Right lobe of liver (tissue), 6 donors: ENCODE measurements at places on chromosomes 1 and 21. TPM values are rescaled to one million over a fixed set of nuclear protein-coding genes. Genes with fewer than 3 reads are reported as not detected.

- no peak for DNase-seq
Observed at GRCh38 chr1:246680190-246680589, 44.0 kb upstream of the SCCPDH start.

GRCh38 chr1:219837274-219837993, 90.9 kb downstream of the SLC30A10 start:
- DNase-seq: no peak

GRCh38 chr1:182279302-182279701, 112.3 kb downstream of the GLUL start:
- no peak for DNase-seq

GRCh38 chr1:93275634-93276295, 69.9 kb upstream of the DR1 start:
- no peak for DNase-seq

- DNase-seq: no peak
Observed at GRCh38 chr21:17613242-17613676, 558 bp upstream of the BTG3 start.

- DNase-seq: no peak
Observed at GRCh38 chr1:1337793-1338147, 6.7 kb downstream of the TAS1R3 start.

- no peak for DNase-seq
Observed at GRCh38 chr1:182248721-182249120, 142.9 kb downstream of the GLUL start.

DNA sequence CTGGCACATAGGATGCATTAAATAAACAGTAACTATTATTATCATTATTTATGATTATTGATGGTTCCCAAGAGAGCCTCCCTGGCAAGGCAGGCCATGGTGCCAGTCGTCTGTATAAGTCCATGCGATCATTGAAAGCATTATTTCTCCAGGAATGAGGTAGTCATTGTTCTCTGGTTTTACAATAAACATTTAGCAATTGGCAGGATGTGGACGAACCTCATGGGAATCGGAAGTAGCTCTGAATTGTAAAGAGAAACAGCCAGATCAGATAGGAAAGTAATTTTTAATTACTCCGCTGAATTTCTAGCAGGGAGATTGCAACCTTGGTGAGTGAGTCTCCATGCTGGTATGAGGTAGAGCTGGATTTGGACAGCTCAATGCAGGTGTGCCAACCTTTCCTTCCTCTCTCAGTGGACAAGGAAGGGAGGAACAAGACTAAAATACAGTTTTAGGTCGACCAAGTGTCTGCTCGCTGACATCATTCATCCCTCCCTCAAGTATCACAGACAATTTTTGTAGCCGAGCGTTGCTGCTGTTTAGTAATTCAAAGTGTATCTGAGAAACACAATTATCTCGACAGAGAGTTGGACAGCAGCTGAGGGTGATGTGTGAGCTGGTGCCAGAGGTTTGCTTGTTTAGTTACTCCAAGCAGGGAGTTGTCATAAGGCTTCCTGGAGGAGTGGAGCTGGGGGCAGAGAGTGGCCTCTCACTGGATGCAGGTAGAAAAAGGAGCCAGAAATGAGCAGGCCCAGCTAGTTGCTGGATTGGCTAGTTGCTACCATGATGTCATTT, 250.8 kb downstream of the KCNJ6 start:
- DNase-seq: no peak

- DNase-seq: no peak
Observed at GRCh38 chr1:92066321-92066720, 8.9 kb downstream of the SETSIP start.

DNA sequence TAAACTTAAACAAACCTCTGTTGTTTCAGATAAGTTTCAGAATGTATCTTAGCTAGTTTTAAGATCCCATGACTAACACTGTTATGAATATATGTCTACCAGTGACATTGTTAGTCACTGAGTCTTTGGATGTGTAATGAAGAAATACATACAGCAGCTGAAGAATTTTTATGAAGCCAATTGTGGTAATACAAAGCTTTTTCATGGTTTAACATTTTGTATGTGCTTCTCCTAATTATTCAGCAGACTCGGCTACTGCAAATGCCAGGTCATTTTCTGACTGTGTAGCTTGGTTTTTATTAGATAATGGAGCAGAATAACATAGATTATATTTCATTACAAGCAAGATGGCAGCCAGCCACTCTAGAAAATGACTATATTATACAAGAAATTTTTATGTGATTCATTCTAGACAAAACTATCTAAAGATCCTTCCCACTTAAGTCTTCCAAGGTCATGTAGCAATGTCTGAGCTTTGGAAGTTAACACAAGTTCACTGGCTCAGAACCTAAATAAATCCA, 147.8 kb downstream of the TNFSF18 start:
- DNase-seq: no peak

DNA sequence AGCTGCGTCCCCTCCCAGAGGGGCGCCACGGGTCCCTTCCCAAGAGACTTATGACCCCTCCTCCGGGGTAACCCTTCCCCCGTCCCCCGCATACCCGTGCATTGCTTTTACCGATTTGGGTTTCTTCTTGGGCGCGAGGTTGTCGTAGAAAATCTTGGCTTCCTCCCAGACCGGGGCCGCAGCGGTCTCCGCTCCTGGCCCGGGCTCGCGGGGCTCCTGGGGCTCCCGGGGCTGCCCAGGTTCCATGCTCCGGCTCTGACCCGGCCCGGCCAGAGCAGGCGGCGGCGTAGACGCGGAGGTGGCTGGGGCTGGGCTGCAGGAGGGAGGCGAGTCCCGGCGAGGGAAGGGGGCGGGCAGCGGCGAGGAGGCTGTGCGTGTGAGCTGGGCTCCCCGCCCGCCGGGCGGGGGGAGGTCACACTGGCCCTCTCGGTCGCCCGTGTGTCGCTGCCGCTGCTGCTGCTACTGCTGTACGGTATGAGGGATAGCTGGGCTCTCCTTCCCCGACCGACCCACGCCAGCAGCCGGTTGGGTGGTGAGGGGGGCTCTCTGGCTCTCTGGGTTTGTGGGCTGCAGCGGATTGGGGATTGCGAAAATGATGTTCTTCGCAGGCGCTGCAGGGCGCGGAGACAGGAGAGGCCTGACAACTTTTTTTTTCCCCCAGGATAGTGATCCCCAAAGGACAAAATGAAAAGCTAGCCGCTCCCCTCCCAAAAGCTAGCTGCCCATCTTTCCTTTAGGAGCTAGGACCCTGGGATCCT, at the start of gene NT5C1A:
NT5C1A (minus strand) TSS at position 315 of the 758 bp plus-strand sequence; CDS start at position 246, 69 bp downstream.
- no peak for DNase-seq

- no peak for DNase-seq
Observed at GRCh38 chr1:15680561-15681348, 3.4 kb upstream of the PLEKHM2 start.

DNA sequence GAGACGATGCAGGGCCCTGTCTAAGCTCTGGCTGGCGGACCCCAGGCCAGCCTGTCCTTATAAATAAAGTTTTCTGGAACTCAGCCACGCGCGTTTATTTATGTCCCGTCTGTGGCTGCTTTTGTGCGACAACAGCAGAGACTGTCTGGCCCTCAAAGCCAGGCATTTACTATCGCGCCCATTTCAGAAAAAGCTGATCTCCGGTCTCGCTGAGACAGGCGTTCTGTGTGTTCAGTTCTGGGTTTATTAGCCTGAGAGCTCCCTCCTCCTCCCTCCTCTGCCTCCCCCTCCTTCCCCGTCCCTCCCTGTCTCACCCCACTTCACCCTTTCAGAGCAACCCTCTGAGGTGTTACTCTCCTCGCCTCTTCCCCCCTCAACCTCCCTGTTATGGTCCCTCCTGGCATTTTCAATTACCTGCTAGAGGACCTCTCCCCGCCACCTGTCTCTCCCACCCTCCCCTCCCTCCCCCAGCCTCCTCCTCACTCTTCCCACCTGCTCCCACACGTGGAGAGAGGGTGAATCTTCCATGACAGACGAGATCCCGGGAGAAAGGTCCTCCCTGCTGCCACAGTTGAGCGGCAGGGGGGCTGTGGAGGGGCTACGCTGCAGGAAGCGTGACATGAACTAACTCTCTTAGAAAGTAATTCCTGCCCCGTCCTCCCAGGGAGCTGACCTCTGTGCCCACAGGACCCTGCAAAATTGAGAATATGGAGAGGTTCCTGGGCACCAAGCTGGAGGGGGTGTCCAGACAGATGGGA, 59.9 kb downstream of the SPSB1 start:
- DNase-seq: no peak

- DNase-seq: peak; percentile 81
Observed at GRCh38 chr1:37486680-37487618, 12.6 kb downstream of the ZC3H12A start.

GRCh38 chr1:87278825-87279535, 49.7 kb upstream of the LMO4 start:
- DNase-seq: no peak

DNA sequence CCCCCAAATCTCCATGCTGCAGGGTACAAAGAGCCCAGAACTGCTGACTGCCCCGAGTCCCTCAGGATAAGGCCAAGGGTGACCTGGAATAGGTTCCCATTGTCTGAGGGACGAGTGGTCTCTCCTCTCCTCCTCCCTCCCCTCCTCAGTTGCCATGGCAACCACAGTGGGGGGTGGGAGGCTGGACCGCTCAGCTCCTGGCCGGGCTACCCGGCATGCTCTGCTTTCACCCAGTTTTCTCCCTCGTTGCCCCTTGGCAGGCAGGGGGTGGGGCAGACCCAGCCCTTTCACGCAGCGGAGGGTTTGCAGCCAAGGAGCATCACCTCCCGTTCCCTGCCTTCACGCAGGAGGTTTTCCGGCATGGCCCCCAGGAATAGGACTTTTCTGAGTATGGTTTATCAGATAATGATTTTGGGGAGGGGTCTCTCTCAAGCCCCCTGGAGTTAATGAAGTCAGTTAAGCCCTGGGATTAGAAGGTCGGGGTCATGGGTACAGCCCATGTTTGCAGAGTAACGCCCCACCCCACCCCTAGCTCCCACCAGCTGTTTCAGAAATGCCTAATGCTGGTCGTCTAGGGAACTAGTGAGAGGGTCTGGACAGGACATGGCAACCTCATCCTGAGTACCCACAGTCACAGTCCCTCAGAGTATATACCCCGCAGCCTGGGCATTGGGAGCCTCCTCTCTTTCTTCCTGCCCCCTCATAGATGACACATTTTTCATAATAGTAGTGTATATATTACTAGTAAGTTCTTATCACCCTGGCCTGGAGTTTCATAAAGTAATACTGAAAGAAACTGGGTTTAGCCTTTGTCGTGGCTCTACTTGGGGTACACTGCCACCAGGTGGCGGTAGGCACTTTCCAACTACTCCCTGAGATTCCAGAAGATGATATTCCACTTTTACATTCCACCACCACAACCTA, 20.7 kb downstream of the C1QB start:
- DNase-seq: no peak

DNA sequence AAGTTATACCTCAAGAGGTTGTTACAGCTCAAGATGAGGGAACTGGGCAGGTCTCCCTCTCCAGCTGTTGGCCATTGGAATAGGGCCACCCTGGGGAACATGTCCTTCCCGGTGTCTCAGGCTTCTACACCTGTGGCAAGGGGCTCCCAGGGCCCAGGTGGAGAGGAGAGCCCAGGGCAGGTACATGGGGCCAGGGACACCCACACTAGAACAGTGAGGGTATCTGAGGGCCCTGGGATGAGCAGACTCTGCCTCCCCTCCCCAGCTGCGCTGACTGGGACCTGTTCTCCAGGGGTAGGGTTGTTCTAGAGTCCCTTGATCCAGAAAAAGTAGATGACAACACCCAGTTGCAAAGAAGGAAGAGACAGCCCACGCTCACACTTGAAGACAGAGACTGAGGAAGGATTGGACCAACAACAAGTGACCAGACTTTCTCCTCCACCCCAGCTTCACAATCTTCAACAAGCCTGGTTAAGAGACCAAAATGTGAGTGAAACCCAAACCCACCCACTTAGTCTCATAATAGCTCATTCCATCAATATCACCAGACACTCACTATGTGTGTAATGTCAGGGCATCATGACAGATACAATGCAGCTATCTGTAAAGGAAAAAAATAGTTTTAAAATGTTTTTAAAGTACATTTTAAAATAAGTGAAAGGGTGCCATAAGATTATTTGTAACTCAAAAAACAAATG, 439.3 kb downstream of the NPHP4 start:
- DNase-seq: no peak

DNA sequence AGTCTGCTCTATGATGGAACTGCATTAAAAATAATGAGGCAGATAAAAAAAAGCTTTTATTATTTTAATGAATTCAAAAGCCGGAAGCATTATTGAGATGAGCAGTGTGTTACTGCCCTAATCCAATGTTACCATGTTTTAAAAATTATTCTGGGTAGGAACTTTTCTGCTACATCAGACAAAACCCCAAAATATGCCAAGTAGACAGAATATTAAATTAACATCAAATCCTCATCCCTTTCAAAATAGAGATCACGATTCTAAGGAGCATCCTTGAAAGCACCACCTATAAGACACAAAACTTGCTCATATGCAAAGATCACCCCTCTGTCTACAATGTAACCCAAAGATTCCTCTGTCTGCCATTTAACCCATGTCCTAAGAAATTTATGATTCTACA, 357.5 kb downstream of the SMYD3 start:
- DNase-seq: no peak

GRCh38 chr1:22326372-22326915, 125.2 kb upstream of the ZBTB40 start:
- no peak for DNase-seq

DNA sequence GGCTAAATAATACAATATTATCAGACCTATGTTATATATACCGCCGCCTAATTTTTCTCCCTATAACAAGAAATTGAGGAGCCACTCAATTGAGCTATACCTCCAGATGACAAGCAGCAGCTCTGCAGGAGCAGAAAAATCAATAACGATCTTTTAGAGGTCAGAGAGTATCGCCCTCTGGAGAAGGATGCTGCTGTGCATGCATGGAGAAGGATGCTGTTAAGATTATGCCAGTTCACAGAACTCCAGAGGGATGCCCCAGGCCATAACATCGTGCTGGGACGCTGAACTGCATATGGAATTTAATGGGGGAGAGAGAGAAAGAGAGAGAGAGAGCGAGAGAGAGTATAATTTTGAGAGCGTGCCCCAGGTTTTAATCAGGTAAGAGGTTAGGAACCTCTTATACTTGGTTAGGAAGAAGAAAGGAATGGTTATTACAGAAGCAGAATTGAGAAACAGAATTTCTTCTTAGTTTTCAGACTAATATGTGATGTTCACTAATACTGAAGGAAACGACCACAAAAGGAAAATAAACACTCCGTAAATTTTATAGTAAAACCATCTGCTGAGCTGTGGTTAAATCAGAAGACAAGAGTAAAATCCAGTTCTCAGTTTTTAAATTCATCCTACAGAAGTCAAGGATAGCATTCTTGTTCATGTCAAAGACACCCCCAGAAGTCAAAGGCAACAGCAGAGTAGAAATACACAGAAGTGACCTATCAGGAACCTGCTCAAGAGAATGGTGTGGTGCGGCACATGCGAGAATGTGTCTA, 111.1 kb downstream of the SMYD2 start:
- no peak for DNase-seq

The AKR7A3 gene
- total RNA-seq: 169 TPM

The WNT4 gene
- total RNA-seq: not detected

The WNT2B gene
- total RNA-seq: 0.29 TPM

The LRRC53 gene
- not detected for total RNA-seq

The MSH4 gene
- total RNA-seq: not detected

The RGS5 gene
- total RNA-seq: 13.3 TPM

The LEFTY1 gene
- not detected for total RNA-seq

The PLEKHN1 gene
- not detected for total RNA-seq
